IPS DF 19.7 (cell line): ENCODE measurements at places on chromosomes 5 and 9.

GRCh38 chr5:93320920-93321445 lies 260.0 kb downstream of the NR2F1-AS1 start:
- DNase-seq, result no peak

GRCh38 chr5:114447084-114447773 lies 85.4 kb downstream of the KCNN2 start:
- no peak for DNase-seq

DNA sequence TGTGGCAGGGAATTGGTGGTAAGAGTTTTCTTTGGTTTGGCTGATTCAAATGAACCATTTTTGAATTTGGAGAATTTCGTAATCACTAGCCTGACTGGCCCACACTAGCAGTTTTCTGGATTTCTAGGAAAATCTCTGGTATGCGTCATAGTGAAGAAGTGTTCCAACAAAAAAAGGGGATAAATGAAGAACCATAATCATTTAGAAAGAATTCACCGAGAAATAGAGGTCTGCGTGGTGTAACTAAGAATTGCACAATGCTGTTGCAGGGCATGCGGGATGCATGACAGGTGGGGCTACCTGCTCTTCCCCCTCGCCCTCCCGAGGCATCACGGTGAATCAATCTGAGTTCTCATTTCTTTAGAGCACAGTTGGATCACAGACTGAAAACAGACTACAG lies 232.3 kb upstream of the PAPPA start:
- DNase-seq, result no peak

- no peak for DNase-seq
These were observed 133.9 kb downstream of the GRIA1 start for GRCh38 chr5:153624451-153624765.

DNA sequence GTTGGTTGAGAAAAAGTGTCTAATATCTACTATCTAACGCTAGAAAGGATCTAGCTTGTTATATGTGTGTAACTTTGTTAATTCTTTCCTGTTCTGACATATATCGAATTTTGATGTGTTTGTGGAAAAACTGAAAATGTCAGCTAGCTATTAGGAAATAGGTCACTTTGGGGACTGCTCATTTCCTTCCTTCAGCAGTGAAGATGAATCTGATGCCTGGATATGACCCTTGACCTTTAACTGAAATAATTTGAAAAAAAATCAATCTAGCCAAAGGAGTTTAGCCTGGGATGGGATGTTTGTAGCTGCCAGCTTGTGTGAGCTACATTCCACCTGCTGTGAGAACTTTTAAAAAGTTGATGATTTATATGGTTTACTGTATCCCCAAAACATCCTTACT lies 66.8 kb downstream of the CD180 start:
- no peak for DNase-seq

DNA sequence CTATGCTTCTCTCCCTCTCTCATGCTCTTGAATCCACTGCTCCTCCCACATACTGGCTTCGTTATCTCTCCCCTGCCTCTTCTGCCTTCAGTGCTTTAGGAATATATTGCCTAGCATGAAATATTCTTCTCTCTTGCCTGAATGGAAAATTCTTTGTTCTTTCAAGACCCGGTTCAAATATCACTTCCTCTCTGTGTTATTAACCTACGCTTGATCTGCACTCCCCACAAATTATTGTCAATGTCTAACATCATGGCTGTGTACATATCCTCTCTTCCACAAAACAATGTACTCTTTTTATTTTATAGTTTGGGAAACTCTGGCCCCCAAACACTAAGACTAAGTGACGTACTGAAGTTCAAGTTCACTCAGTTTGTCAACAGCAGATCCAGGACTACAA lies 211.0 kb downstream of the SEC61B start:
- no peak for DNase-seq

GRCh38 chr5:170628028-170628427 lies 124.2 kb downstream of the KCNIP1 start:
- DNase-seq, result no peak

- no peak for DNase-seq
These were observed 54.4 kb downstream of the DOCK2 start for GRCh38 chr5:169691471-169691870.

- DNase-seq, result no peak
These were observed 21.9 kb downstream of the OR2Y1 start for GRCh38 chr5:180717989-180718388.

DNA sequence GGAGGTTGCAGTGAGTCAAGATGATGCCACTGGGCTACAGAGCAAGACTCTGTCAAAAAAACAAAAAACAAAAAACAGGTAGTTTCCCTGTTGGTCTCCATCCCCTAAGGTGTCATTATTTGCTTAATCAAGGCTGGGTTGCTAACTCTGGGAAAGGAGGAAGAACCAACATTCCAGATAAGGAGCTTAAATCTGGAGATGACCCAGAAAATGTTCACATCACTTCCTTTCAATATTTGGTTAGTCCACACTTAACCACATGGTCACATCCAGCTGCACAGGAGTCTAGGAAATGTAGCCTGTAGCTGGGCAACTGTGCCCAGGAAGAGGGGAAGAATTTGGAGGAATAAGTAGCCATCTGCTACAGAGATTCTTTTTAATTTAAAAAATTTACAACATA lies 25.9 kb upstream of the MEGF9 start:
- no peak for DNase-seq

DNA sequence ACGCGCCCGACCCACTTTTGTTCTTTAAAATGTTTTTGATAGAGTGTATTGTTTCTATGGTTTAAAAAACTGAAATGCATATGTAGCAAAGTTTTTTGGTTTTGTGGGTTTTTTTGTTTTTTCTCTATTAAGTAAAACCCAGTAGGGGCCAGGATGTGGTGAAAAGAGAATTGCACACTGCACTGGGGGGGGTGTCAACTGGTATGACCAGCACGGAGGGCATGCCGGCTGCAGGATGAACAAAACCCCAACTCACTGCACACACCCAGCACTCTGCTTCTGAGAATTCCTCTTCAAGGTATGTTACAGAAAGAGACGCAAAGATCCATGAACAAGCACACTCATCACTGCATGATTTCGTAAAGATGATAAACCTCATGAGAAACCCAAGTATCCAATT lies 75.0 kb downstream of the STK10 start:
- DNase-seq, result no peak

DNA sequence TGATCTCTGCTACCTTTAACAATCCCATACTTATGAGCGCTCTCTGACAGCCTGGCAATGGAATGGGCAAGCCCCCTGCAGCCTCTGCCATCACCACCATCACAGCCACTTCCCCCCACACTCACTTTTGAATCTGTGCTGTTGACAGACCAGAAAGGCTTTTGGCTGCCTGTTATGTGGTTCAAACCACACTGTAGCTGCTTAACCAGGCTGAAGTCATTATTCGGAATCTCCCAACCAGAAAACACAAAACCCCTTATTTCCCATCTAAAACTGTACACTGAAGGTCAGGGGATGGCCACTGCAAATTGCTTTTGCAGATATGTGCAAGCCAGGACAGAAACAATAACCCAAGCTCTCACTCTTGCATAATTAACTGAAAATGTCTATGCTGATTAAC lies 35.8 kb downstream of the PTCH1 start:
- no peak for DNase-seq

GRCh38 chr5:94218374-94218773 lies 400.0 kb downstream of the KIAA0825 start:
- no peak for DNase-seq

DNA sequence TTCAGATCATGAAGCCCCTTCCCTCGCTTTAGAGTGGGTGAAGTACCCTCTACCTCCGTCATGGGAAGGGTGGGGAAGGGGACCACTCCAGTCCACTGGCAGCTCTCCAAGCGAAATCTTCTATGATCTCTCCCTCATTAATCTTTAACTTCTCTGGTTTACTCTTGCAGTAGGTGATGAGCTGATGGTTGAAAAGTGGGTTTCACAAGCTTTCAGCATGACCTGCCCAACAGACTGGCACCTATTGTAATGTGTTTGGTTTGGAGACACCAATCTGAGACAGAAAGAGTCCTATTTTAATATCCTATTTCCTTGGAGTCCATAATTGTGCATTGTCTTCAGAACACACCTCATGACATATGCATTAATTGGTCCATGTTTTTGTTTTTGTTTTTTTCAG lies 70.8 kb upstream of the TGFBR1 start:
- DNase-seq, result no peak

- DNase-seq, result no peak
These were observed 35.1 kb downstream of the CTNNAL1 start for GRCh38 chr9:108978205-108978604.

DNA sequence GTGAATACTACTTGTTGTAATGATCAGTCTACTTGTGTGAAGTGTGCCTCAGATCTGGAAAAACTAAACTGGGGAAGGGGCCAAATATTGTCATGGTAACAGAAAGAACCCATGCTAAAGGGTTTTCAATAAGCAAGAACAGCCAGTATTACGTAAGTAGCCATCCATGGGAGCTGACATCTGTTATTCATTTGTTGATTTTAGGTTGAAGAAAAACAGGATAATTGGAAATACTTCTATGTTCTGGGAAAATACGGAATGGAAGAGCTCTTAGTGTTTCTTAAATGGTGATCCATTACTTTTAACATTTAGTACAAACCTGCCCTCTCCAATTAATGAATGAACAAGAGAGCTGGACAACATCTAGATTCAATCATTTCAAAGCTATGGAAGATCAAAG lies 485.8 kb downstream of the NTRK2 start:
- no peak for DNase-seq

- no peak for DNase-seq
These were observed 300.3 kb downstream of the ZNF608 start for GRCh38 chr5:124446120-124446519.

DNA sequence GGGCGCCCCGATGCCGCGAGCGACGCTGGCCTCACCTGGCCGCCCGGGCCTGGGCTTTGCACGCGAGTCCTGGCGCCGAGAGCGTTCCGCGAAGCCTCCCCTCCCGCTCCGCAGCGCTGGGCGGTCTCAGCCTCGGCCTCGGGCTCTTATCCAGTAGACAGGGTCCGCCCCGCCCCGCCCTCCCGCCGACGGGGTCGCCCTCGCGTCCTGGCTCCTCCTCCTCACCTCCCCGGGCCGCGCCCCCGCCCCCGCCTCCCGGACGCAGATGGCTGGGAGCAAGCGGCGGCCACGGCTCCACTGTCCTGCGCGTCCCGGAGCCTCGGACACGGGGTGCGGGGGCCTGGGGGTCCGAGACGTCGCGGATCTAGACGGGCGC lies at the start of gene SLC6A3:
Gene SLC6A3 (minus strand): TSS at position 128 of the 376 bp plus-strand sequence. CDS start 2,243 bp downstream, outside the sequence.
- DNase-seq, result no peak

GRCh38 chr9:122246666-122247065 lies 17.9 kb upstream of the LHX6 start:
- no peak for DNase-seq

GRCh38 chr9:36450110-36450732 lies 50.2 kb upstream of the RNF38 start:
- no peak for DNase-seq

DNA sequence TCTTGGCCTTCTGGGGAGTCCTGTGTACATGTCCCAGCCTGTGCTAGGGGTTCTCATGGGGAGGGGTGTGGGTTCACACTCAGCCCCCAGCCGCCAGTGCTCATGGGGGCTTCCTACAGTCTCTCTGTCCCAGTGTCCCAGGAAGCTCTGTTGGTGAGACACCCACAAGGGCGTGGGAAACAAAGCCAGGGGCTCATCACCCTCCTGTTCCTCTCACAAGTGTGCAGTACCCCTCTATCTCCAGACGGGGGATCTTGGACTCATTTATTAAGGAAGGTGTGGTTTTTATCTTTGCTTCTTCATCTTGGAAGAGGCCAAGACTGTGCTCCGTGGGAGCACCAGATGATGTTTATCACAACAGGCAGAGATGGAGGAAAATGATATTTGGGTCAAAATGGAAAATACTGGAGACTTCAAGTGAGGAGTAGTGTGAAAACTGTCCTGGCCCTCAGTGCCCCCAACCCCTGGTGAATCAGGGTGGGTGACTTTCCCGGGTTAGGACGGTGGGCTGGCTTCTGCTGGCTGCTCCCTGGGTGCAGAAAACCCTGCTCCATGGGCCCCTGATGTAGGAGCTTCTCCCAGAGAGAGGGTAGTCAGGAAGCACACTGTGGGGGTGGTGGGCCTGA lies 15.2 kb downstream of the TMEM171 start:
- no peak for DNase-seq

DNA sequence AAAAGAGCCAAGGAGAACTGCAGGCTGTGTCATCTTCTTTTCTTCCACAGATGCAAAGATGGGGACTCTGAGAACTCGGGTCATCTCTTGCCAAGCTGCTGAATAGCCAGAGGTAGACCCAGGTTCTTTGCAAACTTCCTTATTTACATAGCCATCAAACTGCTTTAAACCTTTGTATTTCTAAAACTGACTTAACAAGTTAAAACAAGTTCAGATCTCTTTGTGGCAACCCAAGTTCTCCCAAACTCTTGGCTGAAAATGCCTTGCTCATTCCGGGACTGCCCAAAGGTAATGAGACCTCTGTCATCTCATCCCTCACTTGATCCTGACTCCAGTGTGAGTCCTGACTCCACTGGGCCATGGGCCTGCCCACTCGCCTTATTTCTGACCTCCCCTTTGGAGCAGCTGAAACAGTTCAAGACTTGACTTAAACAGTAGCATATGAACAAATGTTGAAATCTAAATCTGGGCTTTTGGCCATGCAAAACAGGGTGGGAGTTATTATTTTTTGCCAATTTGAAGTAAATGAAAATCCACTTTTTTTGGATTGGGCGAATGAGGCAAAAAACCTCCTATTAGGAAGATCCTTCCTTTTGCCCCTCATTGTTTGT lies 50.6 kb downstream of the FBXL7 start:
- no peak for DNase-seq

- DNase-seq, result no peak
These were observed 112.2 kb downstream of the C9orf152 start for GRCh38 chr9:110095776-110096175.

DNA sequence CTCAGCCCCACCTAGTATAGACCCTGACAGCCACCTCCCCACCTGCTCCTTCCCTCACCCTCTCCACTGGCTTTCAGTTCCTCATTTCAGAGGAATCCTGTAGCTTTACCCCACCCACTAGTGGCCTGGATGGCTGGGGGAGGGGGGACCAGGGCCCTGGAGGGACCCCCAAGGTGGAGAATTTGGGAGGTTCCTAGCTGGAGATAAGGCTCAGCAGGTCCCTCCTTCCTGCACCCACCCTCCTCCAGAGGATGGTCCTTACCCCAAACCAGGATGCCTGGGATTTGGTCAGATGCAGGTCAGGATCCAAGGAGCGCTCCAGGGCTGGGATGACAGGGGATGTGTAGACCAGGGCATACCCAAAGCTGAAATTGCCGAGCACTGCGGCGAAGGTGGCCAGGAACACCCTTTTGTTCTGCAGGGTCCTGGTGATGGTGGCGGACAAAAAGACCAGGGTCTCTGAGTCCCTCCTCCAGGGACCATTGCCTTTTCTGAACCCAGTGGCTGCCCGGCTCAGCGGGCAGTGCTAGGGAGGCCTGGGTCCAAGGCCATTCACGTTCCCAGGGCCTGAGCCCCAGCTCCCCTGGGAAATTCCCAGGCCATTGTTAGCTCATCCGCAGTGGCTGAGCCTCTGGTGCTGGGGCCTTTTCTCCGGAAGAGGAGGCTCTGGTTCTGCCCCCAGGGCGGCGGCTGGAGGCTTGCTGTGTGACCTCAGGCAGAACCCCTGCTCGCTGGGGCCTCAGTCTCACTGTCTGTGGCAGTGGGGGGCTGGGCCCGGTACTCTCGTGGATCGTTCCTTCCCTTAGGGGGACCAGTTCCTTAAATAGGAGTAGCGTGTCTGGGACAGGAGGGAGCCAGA lies 678 bp downstream of the SLC2A6 start:
- no peak for DNase-seq
